ENCODE measurements at places on chromosomes 2 and 18. TPM values are rescaled to one million over a fixed set of nuclear protein-coding genes. Genes with fewer than 3 reads are reported as not detected.

The UGT1A5 gene
- not detected for total RNA-seq

The LMAN2L gene
- total RNA-seq: 19.0 TPM

The GRHL1 gene
- 105 TPM for total RNA-seq

The XIRP2 gene
- not detected for total RNA-seq

The GNAL gene
- total RNA-seq: 13.9 TPM

The ID2 gene
- total RNA-seq: 271 TPM

The ZNF521 gene
- 8.9 TPM for total RNA-seq

The CREG2 gene
- not detected for total RNA-seq

The CAPN10 gene
- total RNA-seq: 26.4 TPM

The TMEM17 gene
- 2.6 TPM for total RNA-seq
